ENCODE measurements at places on chromosomes 1 and 21.

DNA sequence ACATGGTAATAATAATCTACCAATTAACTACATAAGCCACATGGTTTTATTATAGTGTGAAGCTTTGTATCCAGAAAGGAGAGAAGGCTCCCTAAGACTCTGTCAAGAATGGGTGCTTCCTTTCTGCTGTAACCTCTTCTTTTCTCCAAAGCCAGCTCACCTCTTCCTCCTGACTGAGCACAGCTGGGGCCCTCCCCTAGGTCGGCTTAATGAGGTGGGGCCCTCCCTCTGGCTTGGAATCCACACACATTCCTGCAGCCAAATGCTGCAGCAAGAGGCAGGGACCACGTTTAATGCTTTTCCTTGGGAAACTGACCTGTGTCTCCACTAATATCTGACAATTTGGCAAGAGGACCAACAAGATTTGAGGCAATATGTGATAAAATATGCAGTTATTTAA is 94.8 kb downstream of the DSCAM start:
- no peak for DNase-seq

- DNase-seq: no peak
These were observed 416.7 kb downstream of the LRRIQ3 start for GRCh38 chr1:73781251-73781650.

- no peak for DNase-seq
These were observed 721.1 kb upstream of the TMPRSS15 start for GRCh38 chr21:19124691-19125090.

DNA sequence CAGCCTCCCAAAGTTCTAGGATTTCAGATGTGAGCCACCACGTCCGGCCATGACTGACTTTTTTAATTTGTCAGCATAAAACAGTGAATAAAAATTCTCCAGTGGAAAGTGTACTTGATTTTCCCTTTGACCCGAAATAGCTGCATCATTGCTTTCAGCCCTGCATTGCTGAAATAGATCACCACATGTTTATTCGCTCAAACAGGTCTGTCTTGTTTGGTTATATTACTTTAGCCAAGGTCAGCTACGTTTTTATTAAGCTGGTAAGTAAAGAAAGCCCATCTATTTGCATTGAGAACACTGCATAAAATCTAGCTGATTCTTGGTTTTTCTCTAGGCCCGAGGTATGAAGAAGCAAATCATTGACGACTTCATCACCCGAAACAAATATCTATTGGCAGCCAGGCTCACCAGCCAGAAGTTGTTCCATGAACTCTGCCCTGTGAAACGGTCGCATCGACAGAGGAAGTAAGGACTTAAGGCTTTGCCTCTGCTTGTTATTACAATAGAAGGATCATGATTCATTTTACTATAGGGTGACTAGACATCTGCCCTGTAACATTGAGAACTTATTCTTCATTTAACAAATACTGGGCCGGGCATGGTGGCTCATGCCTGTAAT is 25.6 kb downstream of the AGMAT start:
- no peak for DNase-seq

GRCh38 chr1:223006371-223006770 is 136.7 kb downstream of the TLR5 start:
- DNase-seq: no peak

DNA sequence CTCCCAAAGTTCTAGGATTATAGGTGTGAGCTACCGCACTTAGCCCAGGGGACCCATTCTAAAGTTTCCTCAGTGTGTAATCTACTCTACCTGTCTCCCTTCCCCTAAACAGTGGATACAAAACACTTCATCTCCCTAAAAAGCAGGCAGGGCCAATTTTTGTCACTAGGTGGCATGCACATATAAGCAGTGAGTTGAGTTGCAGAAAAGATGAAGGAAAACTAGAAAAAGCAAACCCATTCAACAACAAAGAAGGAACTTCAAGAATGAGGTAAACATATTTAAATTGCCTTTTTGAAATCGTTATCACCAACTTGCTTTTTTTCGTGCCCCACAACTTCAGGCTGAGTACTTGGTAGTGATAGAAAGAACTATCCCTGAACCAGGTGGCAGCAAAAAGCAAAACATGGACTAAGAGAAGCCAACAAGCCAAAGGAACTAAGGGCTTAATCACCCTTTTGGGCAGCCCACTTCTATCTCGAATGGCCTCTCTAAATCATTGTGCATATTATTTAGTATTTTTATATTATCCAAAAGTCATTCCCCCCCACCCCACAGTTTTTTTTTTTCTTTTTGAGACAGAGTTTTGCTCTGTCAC is 19.7 kb upstream of the ALDH9A1 start:
- DNase-seq: peak; percentile 42

GRCh38 chr1:7447736-7448135 is 323.4 kb upstream of the VAMP3 start:
- DNase-seq: no peak

DNA sequence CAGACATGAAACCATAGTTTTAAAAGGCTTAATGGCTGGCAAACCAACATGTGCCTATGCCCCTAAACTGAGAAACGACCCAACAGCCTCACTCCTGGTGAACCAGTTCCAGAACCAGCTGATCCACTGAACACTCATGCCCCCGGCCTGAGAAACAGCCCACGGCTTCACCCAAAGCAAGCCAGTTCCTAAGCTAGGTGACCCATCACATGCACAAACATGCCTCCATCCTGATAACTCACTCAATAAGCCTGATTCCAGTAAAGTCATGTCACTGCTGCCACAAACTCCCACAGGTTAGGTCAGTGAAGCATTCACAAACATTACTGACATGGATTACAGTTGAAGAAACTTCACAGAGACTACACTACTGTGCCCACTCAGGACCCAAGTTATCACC is 161.6 kb downstream of the USH2A start:
- no peak for DNase-seq

GRCh38 chr1:106675558-106675957 is 380.9 kb upstream of the PRMT6 start:
- DNase-seq: no peak

DNA sequence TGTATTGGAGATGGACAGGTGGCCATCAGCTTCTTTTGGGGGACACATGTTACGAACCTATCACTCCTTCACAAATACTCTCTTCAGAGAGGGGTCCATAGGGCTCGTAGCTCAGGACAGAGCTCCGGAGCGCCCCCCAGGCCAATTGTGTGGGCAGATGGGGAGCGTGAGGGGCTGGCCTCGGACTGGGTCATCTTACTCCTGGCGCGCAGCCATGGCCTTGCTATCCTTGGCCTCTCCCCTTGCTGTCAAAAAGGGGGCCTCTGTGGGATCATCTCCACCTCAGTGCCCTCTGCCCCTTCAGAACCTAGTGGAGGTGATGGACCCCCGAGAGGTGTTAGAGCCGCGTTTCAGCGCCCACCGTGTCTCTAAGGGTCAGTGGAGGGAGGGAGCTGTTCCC is 35.0 kb downstream of the ATP5PO start:
- no peak for DNase-seq

DNA sequence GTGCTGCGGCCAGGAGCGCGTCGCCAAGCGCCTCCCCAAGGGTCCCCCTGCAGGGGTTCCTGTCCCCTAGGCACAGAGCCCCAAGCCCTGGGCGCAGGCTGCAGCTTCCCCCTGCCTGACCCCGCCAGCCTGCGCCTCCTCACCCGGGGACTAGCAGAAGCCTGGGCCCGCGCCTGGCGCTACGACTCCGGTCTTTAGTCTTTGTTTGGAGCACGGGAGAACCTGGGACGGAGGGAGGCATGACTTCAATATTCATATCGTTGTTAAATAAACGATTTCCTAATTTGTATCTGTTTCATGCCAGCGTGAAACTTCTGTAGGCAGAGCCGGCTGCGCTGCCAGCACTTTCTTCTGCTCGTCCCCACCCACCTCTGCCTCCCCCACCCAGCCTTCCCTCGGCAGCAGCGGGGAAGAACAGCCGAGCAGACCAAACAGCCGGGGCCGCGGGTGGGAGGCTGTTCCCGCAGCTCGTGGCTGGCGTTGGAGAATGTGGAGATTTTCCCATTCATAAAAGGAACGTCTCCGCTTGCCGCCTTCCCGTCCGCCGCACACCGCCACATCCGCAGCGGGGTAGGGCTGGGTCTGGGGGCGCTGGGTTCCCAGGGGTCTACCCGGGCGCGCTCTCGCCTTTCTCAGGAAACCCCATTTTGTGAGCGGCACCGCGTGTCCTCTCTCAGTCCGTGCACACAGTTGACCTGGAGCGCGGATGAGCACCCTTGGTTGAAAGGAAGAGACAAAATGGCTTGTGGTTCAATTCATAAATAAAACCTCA is 777 bp upstream of the TRIM67 start:
- no peak for DNase-seq

DNA sequence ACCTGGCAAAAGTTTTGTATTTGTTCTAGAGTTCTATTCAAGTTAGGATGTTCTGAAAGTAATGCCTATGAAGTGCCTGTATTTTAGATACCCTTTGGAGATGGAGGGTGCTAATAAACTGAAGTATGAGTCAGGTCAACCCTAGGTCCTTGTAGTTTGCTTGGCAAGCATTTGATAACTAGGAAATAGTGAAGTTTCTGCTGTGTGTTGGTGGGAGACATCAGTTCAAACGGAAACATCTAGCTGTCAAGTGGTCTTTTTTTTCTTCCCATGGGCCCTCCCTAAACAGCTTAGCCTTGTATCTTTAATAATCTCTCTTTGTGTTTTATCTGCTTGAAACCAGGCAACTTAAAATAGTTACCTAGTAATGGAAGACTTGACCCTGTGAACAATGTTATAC is 4.5 kb downstream of the MRPS6 start:
- no peak for DNase-seq

DNA sequence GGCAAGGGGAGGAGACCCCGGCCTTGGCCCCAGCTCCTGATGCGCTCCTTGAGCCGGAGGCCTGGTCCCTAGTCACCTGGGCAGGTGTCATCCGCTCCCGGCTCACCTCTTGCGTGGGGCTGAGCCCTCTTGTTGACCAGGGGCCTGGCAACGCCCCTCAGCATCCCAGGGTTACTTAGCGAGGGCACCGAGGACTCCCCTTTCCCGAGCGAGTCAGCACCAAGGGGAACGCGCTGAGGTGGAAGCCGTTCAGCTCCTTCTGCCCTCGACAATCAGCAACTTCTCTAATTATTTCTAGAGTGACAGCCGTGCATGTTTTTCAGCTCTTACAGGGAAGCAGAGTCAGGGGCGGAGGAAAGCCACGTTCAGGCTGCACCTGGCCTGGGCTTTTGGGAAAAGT is 522 bp downstream of the SLC45A1 start:
- DNase-seq: no peak
